ENCODE measurements at places on chromosomes 12 and 14.
A peak's percentile ranks its signal among the peaks of the same experiment; 100 is the strongest.

- DNase-seq: no peak
Observed at GRCh38 chr12:4817880-4818279, 91.8 kb upstream of the KCNA1 start.

DNA sequence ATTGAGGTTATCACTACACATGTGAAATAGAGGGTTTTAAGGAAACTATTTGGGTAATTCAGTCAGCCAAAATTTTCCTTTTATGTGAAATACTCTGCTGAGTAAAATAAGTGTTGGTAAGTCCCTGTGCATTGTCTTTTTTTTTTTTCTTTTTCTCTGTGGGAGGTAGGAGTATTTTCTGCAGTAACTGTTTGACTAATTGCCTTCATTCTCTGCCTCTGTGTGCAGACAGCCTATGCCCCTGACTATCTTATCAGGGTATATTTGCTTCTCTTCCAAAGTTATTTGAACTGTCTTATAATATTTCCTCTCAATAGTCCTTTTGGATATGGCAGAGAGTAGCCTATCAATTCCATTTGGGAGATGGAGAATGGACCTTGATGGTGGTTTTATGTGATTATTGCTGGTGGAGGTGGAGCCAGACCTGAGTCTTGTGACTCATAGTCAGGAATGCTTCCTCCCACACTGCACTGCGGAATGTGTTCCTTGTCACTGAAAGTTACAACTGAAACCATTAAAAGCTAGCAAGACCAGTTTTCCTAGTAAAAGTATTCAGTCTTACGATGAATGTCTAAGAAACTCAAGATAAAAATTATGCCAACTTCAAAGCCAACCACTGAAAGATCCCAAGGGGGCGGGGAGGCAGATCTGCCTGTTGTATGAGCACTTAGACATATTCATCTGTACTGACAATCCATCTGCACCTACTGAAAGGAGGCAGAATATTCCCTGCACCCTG, 40.9 kb upstream of the STXBP6 start:
- DNase-seq: peak; percentile 15

DNA sequence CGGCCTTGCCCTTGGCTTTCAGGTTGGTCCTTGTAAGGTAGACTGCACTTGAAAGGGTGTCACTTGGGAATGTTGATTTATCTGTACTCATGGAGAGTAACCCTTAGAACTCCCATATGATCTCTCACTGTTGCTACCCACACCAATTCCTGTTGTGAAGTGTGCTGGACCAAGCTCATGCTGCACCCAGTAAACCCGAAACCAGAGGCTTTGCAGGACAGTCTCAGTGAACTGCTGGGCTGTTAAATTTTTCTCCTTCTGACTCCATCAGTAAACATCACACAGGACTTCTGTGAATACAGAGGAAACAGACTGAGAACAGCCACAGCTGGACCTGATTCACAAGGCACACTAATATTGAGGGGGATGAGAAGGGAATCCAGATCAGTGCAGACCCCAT, 783.0 kb downstream of the TMEM121 start:
- DNase-seq: no peak

DNA sequence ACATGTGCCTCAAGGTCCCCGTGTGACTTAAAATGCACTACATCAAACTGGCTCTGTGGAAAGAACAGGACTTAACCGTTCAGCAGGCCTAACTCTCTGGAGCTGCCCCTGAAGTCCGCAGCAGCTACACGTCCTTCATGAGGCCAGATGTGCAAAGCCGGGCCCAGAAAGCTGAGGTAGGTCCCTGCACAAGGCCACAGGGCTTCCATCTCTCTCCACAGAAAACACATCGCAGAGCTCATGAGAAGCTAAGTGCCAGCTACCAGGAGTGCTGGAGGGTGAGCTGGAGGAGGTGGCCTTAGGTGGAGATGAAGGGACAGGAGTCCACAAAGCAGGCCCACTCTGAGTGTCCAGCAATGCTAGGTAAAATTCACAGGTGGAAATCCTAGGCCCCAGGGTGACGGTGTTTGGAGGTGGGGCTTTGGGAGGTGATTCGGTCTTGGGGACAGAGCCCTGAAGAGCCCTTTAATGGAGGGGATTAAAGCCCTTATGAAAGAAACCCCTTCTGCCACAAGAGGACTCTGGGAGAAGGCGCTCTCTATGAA, 52.4 kb downstream of the VCPKMT start:
- DNase-seq: no peak

DNA sequence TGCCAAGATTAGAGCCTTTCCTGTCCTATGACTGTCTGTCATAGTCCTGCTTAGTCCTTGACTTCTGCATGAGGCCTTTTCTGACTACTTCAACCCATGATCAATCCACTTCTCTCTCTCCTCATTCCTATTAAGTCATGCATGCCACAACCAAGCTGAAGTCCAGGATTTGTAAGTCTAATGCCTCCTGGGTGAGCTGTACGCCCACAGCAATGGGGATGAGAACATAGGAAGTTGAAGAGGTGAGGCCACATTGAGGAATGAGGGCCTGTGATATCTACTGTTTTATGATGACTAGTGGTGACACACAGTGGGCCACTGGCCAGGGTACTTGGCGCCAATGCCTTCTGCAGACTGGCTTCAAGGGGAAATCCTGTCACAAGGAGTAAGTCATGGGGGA, 994.1 kb upstream of the TMEM132C start:
- DNase-seq: no peak

DNA sequence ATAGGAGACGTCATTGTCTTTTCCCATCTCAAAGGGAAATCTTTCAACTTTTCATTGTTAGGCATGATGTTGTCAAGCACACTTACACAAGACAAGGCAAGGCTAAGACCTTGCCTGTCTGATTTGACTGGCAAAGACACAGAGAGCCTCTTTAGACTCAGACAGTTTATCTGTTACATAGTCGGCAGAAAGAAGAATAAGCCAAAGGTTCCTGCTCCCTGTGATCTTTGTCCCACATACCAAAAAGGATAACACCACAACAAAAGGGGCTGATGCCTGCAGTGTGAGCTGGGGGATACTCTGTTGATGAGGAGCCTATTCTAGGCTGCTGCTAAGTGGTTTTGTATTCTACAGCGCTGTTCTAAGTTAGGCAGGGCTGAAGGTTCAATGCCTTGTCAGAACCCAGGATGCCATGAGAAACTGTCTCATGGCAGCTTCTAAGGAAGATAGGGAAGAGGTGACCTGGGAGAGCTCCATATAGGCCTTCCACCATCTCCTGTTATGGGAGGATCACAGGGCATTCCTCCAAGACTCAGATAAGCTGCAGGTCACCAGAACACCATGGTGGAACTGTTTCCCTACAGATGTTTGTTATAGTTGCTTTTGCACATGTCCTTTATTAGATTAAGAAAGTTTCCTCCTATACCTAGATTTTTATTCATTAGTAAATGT, 12.7 kb downstream of the ERC1 start:
- no peak for DNase-seq

DNA sequence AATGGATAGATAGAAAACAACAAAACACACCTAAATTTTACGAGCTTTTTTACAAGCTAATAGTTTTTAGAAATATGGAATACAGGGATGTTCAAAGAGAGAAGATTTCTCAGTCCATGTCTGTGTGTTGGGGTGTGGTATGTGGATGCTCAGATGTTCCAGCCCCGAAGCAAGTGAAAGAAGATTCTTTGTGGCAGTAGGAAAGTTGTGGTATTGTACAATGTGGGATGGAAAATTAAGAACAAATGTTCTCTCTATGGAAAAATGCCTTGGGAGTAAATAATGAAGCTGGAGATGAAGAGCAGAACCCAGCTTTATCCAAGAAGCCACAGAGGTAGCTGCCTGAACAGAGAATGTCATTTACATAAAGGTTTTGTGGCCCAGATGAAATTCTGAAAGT, 150.3 kb upstream of the PRKD1 start:
- peak; percentile 38 for DNase-seq

- no peak for DNase-seq
Observed at GRCh38 chr12:38157274-38157932, 159.2 kb upstream of the ALG10B start.

GRCh38 chr14:60064491-60065072, 27.1 kb upstream of the PCNX4 start:
- peak; percentile 17 for DNase-seq
